ENCODE measurements at places on chromosomes 16 and 17.

DNA sequence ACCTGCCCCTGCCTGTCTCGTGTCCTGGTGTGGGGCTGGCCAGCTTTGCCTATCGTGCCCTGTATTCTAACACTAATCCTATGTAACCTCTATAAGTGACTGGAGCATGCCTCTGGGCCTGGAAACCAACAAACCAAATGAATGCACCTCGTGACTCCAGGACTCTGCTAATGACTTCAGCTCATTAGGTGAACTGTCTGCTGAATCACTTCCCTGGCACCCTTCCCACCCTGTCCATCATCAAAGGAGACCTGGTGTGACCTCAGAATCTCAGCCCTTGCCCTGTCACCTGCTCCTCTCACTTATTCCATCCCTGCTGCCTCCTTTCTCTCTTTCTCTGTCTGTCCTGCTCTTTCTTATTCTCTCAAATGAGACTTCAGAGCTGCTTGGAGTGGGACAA lies 322.4 kb downstream of the CBLN1 start:
- DNase-seq = no peak

DNA sequence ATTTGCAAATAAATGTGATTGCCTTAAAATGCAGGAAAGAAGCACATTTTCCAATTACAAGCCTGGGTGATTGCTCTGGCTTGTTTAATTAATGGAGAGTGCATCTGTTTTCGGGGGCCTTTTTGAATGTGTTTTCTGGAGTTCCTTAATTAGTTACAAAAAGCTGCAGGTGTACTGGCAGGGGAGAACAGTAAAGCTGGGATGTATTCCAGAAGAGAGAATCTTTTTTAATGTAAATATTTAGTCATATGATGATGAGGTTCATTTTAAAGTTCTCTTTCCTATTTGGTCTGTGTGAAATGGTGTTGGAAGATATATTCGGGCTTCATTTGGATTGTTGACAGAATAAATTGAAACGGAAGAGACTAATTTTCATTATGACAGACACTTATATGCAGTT lies 70.9 kb upstream of the N4BP1 start:
- DNase-seq = no peak

DNA sequence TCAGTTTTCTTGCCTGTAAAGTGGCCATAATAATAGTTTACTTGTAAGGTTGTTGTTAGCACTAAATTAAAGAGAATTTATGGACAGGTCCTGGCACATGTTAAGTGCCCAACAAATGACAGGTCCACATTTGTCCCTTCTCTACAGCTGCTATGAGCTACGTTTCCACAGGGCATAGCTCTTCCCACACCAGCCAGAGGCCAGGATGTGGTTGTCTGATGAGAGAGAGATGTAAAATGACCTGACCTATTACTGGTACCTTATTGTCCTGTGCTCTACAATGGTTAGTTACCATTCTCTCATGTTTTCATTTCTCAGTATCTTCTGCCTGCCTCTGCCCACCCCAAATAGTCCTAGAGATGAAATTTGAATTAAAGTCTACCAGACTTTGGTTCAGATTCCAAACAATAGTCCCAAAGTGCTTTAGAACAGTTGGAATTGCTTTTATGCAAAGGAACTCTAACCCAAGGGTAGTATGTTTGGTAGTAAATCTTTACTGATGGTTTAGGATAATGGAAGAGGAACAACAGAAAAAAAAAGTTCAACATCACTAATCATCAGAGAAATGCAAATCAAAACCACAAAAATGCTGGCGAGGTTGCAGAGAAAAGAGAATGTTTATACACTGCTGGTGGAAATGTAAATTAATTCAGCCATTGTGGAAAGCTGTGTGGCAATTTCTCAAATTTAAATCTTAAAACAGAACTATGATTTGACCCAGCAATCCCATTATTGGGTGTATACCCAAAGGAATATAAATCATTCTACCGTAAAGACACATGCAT lies 57.1 kb upstream of the ANKFN1 start:
- DNase-seq = no peak

DNA sequence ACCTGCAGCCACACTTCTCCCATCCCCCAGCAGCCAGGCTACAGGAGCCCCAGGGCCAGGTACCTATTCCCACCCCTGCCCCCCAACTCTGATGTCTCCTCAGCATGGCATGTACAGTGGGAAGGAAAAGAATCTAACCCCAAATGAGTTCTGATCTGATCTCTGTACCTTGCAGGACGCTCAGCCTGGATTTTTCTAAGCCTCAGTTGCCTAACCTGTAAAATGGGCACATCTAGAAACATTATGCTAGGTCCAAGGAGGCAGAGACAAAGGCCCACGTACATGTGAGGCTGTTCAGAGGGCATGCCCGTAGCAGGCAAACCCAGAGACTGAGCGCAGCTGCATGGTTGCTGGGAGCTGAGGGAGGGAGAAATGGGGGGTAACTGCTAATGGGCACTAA lies 35.1 kb downstream of the SLC38A8 start:
- no peak for DNase-seq

DNA sequence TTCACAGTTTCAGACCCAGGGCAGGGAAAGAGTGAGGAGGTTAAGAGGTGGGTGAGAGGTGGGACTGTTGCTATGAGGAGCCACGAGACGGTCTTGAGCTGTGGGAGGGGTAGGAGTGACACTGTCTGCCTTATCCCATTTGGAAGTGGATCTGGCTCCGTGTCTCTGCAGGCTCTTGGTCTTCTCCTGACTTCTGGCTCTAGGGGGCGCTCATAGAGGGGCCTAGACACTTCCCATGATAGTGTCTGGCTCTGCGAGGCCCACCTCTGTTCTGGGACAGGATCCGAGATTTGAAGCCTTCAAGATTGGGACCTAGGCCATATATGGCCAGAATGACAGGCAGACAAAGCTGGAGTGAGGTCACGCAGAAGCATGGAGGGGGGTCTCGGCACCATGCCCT lies 204.5 kb downstream of the GSG1L start:
- DNase-seq = no peak

DNA sequence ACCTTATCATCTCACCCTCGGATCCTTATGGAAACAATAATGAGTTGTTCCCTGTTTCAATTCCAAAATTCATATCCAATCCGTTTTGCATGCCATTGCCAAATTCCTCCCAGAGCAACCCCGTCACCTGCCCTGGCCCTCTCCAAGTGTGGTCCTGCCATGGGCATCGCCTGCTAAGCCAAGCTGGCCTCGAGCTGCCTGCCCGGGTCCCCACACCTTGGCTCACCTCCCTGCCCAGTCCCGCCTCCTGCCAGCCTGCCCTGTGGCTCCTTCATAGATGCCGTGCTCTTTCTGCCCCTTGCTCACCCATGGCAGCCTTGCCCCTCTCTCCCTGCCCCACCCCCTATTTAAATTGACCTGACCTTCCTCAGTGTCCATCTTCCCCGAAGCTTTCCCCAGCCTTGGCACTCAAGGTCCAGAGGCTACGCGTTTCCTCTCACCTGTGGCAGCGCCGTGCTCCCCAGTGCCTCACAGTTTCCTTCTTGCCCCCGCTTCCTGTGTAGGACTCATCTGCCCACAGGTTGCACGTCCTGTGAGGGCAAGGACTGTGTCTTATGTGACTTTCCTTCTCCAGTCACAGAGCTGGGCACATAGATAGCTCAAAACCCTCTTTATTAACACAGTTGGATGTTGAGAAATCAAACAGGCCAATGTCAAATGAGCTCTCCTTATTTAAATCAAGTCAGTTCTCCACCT lies 12.7 kb downstream of the MAPT start:
- DNase-seq = no peak

DNA sequence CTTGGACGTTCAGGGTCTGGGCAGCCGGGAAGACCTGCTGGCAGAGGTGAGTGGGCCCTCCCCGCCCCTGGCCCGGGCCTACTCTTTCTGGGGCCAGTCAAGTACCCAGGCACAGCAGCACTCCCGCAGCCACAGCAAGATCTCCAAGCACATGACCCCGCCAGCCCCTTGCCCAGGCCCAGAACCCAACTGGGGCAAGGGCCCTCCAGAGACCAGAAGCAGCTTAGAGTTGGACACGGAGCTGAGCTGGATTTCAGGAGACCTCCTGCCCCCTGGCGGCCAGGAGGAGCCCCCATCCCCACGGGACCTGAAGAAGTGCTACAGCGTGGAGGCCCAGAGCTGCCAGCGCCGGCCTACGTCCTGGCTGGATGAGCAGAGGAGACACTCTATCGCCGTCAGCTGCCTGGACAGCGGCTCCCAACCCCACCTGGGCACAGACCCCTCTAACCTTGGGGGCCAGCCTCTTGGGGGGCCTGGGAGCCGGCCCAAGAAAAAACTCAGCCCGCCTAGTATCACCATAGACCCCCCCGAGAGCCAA lies 8.6 kb upstream of the ABCC3 start:
- peak; percentile 57 for DNase-seq

DNA sequence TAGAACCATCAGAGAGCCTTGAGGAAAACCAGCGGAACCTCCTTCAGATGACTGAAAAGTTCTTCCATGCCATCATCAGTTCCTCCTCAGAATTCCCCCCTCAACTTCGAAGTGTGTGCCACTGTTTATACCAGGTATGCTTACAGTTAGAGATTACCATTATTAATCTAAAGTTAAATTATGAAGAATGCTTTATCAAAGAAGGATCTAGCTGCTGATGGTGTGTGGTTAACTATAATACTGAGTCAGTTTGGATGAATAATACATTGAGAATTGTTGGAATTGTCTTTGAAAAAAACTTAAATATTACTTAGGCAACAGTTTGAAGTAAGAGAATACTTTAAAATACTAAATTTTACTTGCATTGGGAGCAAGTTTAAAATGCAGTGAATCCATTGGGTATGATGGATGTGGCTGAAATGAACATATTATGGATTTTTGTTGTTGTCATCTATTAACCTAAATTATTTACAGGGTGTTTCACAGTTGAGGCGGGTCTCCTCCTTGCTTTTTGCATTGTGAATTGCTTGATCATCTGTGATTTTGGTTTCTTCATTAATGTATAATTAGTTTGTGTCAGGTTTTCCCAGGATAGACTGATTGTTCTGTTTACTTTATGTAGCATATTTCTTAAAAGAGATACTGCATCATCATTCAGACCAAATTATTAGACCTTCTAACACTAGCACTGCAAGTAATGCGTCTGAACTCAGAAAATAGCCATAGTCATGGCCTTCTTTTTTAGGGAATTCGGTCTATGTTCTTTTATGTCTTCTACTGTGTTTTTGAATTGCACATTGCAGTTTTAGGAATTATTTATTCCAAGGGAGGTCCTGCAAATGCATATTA lies 47.8 kb downstream of the OMG start:
- DNase-seq = no peak

GRCh38 chr16:56348168-56349085 lies 76.9 kb downstream of the AMFR start:
- DNase-seq = no peak

Measured in liver (tissue), 10 donors.